Left renal pelvis (tissue), 4 donors: ENCODE measurements at places on chromosomes 7 and 10. TPM values are rescaled to one million over a fixed set of nuclear protein-coding genes. Genes with fewer than 3 reads are reported as not detected.

GRCh38 chr10:62705789-62706188 is 98.7 kb upstream of the ADO start:
- no peak for DNase-seq

DNA sequence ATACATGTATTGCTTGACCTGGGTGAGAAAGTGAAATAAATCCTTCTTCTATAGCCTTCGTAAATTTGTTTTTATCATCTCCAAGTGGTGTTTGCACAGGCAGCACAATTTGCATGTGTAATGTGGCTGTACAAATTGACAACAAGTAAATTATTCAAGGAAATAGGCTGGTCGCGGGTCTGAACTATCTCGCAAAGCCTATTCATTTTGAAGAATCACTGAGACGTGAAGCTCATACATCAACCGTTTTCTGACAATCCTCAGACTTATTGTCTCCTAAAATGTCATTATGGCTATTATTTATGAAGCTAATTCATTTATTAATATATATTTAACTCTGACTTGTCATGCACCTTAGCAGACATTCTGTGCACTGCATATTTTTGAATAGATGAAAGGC is 16.2 kb upstream of the FAM204A start:
- no peak for DNase-seq

DNA sequence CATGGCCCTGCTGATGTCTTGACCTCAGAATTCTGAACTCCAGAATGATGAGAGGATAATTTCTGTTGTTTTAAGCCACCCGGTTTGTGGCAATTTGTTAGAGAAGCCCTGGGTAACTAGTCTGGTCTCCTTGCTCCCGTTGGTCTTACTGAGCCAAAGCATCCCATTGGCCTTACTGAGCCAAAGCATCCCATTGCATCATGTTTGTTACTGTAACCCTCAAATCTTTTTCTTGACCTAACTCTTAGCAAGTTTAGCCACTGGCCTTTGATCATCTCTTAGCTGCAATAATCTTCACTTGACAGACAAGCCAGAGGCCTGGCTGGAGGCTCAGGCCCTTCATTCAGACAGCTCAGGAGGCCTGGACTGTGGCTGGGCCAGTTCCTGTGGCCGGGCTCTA is 21.8 kb downstream of the TBXAS1 start:
- no peak for DNase-seq

DNA sequence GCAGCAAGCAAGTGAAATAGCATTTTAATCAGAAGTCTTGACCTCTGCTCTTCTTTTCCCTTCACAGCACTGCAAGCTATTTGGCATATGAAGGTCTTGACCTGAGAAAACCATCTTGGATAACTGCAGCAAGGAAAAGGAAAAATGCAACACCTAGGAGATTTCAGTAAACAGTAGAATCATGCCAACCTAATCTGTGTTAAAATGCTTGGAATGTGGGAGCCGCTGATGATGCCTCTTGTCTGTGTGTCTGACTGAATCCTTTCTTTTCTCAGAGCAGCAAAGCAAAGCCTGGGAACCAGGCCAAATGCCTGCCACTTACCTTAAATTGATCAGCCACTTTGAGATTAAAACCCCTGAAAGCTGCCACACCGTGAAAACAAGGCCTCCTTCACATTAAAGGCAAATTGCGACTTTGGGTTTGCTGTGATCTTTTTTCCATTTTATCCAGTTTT is 80.4 kb upstream of the CDK6 start:
- DNase-seq, result peak; percentile 7

- no peak for DNase-seq
Observed at GRCh38 chr10:71996592-71997371, 32.6 kb downstream of the CHST3 start.

DNA sequence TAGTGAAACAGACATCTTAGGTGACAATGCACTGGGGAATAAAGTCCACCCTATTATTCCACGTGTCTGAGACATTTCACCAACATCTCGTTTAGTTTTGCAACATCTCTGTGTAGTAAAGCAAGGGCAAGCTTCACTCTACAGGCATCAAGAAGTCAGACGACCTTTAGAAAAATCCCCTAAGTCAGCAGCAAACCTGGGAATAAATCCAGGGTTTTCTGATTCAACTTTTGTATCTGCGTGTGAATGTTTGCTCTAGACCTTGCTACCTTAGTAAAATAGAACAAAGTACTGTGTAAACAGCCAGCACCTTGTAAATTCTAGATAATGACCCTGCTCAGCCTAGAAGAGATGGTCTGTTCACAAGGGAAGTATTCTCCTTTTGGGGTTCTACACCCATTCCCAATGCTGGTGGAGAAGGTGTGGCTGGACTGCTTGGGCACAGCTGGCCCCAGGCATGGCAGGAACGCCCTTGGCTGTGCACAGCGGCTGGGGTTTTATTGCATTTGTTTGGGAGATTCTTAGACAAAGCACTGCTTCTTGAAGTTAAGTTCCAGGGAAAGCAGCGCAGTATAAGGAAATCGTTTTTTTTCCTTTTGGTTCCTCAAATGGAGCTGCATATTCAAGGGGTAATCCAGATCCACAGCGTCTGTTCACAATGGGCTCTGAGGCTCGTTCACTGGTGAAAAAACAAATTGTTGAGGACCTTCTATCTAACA is 38.3 kb upstream of the GALNTL5 start:
- DNase-seq, result no peak

- no peak for DNase-seq
Observed at GRCh38 chr10:33704214-33704830, 369.9 kb upstream of the NRP1 start.

- no peak for DNase-seq
Observed at GRCh38 chr10:124259139-124259825, 159.4 kb downstream of the OAT start.

GRCh38 chr10:126090443-126090842 is 194.1 kb downstream of the FANK1 start:
- no peak for DNase-seq

DNA sequence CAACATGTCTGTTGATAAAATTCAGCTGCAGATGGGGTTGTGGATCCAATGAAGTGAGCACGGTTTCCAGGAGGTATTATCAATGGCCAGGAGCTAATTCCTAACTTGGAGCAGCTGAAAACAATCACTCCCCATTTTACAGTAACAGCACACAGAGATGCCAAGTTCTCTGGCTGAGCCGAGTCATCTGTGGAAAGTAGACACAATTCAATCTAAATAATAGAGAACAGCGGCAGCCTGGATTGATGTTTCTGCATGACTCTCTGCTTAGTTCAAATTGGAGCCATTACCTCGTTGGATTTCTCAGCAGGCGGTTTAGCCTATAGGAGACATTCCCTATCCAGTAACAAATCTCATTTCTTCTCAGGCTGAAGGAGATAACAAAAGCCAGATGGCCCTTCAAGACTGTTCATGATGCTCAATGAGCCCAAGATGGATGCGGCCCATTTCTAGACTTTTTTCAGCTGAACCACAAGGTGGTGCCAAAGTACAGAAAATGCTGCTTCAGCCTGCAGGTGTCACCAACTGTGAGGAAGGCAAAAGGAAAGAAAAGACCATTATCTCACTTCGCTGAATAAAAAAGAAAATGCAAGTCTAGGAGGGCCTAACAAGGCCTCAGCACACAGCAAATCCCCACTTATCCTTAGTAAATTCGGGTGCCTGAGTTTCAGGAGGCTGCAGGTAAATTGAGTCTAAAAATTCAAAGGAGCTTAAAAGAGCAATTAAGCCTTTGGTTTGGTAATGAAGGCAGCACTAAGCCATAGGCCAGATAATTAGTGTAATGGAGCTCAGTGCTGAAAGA is 83.7 kb downstream of the SLC16A9 start:
- peak; percentile 36 for DNase-seq

DNA sequence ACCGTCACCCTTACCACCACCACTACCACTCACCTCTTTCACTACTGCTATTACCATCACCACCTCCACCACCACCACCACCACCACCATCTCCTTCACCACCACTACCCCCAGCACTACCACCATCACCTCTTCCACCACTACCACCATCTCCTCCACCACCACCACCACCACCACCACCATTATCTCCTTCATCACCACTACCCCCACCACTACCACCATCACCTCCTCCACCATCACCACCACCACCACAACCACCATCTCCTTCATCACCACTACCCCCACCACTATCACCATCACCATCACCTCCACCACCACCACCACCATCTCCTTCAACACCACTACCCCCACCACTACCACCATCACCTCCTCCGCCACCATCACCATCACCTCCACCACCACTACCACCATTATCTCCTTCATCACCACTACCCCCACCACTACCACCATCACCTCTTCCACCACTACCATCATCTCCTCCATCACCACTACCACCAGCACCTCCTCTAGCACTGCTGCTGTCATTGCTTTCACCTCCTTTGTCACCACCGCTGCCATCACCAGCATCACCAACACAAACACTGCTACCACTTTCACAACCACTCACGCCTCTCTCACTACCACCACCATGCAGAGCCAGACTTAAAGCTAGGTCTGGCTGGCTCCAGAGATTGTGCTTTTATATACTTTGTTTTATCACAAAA is 109.3 kb downstream of the ICA1 start:
- DNase-seq, result no peak

DNA sequence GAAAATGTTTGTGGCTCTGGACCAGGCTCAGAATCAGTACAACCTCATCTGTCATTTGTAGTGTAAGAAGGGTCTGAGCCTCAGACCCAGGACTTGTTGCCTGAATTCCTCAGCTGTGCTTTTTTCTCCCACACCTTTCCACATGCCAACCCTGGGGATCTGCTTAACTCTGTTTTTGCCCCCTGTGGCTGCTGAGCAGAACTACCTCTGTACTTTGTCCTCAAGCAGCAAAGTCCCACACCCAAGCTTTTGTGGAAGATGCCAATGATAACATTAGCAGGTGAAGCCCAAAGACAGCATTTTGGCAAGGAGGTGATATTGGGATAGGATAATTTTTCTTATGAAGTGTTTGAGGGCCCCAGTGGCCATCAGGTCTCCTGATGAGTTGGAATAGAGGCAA is 5.8 kb upstream of the CYP2C18 start:
- DNase-seq, result no peak

The NCF1 gene
- polyA plus RNA-seq, result 1.4 TPM

The PPRC1 gene
- 27.7 TPM for polyA plus RNA-seq

The CUZD1 gene
- 1.9 TPM for polyA plus RNA-seq

The PALD1 gene
- polyA plus RNA-seq, result 9.2 TPM

The CLRN3 gene
- polyA plus RNA-seq, result 14.4 TPM

The ZDHHC4 gene
- 79.8 TPM for polyA plus RNA-seq

The UTF1 gene
- polyA plus RNA-seq, result not detected

The GHITM gene
- 116 TPM for polyA plus RNA-seq

The PDGFA gene
- polyA plus RNA-seq, result 47.4 TPM

The UBE2D4 gene
- 20.7 TPM for polyA plus RNA-seq

The TFR2 gene
- 0.64 TPM for polyA plus RNA-seq

The TUBB8 gene
- polyA plus RNA-seq, result 1.4 TPM
